ENCODE measurements at places on chromosomes 11 and 22. TPM values are rescaled to one million over a fixed set of nuclear protein-coding genes. Genes with fewer than 3 reads are reported as not detected.

Gene GUCY1A2
- 0.50 TPM for total RNA-seq

Gene MAPK11
- total RNA-seq, result 7.6 TPM

Gene SREBF2
- total RNA-seq, result 103 TPM

Gene BCO2
- total RNA-seq, result 1.0 TPM

Gene HTATIP2
- total RNA-seq, result 77.6 TPM

Gene RTN3
- total RNA-seq, result 93.3 TPM

Gene FAM180B
- total RNA-seq, result not detected

Gene TBX1
- not detected for total RNA-seq

Gene DEFB131B
- total RNA-seq, result not detected

Gene INS
- not detected for total RNA-seq

Gene DNAJB7
- total RNA-seq, result not detected

Gene NECTIN1
- total RNA-seq, result 3.3 TPM

Gene ENTHD1
- not detected for total RNA-seq

Gene GGTLC3
- total RNA-seq, result not detected

Gene PRG3
- not detected for total RNA-seq

Gene HTR3B
- not detected for total RNA-seq

Gene KRTAP5-11
- total RNA-seq, result not detected

Gene MAP4K2
- 4.9 TPM for total RNA-seq

Gene MYRF
- 0.17 TPM for total RNA-seq

Gene OR51B5
- total RNA-seq, result 0.17 TPM

Gene C11orf86
- total RNA-seq, result not detected

Gene NEFH
- 0.17 TPM for total RNA-seq

Gene MYBPC3
- total RNA-seq, result not detected

Gene OR6M1
- not detected for total RNA-seq

Gene SLC17A6
- not detected for total RNA-seq

Gene XBP1
- total RNA-seq, result 241 TPM

Gene TMEM191C
- 2.6 TPM for total RNA-seq

Gene TTC17
- 129 TPM for total RNA-seq

Gene KCNJ5
- total RNA-seq, result 0.51 TPM

Gene F2
- not detected for total RNA-seq

Gene MRGPRE
- total RNA-seq, result 0.17 TPM

Gene TRPC6
- total RNA-seq, result 1.5 TPM

Gene SLC29A2
- 0.17 TPM for total RNA-seq

Gene SMC1B
- total RNA-seq, result not detected

Gene FXYD2
- 0.33 TPM for total RNA-seq

Gene ATL3
- total RNA-seq, result 120 TPM

Gene ACAD8
- 16.8 TPM for total RNA-seq

Gene C11orf87
- total RNA-seq, result not detected

Gene DUSP8
- total RNA-seq, result 0.51 TPM

Gene SUSD2
- 0.77 TPM for total RNA-seq

Gene FREY1
- 0.83 TPM for total RNA-seq

Gene CDKN1C
- 31.5 TPM for total RNA-seq

Gene TEX54
- not detected for total RNA-seq

Gene CNGA4
- 0.17 TPM for total RNA-seq

Gene PHOX2A
- total RNA-seq, result not detected

Gene OR52I1
- not detected for total RNA-seq

Gene TRIM51
- not detected for total RNA-seq

Gene OR8D1
- total RNA-seq, result not detected

Gene RBM14
- total RNA-seq, result 14.1 TPM

Gene GAL3ST1
- total RNA-seq, result 0.17 TPM

Gene OR52I2
- not detected for total RNA-seq

Gene PLAAT5
- total RNA-seq, result 0.50 TPM

Gene CDC42BPG
- total RNA-seq, result 0.33 TPM

Gene PTGDR2
- total RNA-seq, result 0.26 TPM

Gene SCGB1D2
- total RNA-seq, result not detected

Gene NFAM1
- not detected for total RNA-seq

Gene KIF18A
- 4.9 TPM for total RNA-seq

Gene TMEM45B
- not detected for total RNA-seq

Gene GLB1L2
- under 0.01 TPM for total RNA-seq

Gene AIFM3
- 1.3 TPM for total RNA-seq
